Omental fat pad (tissue), 4 donors: ENCODE measurements at places on chromosomes 2 and 18.

- DNase-seq, result peak; percentile 65
These were observed 69.3 kb upstream of the SEC11C start for GRCh38 chr18:59070181-59070912.

- no peak for DNase-seq
These were observed 56.4 kb upstream of the KCNG2 start for GRCh38 chr18:79741362-79741700.

GRCh38 chr2:150133623-150134022 lies 353.8 kb downstream of the RND3 start:
- no peak for DNase-seq

DNA sequence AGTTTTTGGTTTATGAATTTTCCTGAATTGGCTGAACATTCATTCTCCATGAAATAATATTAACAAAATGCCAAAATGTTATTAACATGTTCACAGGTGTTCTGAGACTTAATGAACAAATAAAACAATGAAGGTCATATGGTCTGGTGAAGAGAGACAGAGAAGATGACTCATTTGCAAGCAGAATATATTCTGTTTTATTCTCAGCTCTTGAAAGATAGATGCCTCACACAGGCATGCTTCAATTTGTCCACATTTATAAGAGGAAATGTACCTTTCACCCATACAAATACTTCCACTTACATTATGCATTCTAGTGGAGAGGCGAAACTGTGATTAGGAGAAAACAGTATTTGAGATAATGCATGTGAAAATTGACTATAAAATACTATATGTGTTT lies 75.4 kb upstream of the PGAP1 start:
- no peak for DNase-seq

DNA sequence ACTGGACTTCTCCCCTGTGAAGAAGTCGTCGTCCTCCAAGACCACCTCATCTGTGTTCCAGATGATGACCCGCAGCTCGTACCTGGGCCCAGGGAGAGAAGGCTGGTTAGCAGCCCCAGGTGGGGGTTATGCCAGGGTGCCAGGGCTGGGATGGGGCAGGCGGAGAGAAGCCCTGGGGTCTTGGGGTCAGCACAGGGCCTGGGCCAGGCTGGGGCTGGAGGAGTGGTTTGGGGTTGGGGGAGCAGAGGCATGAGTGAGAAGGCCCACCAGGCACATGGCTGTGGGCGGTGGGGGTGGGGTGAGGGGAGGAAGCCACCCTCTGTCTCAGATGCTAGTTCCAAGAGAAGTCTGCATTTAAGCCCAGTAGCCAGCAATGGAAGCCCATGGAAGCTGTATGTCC lies 15.8 kb downstream of the OTOF start:
- no peak for DNase-seq

DNA sequence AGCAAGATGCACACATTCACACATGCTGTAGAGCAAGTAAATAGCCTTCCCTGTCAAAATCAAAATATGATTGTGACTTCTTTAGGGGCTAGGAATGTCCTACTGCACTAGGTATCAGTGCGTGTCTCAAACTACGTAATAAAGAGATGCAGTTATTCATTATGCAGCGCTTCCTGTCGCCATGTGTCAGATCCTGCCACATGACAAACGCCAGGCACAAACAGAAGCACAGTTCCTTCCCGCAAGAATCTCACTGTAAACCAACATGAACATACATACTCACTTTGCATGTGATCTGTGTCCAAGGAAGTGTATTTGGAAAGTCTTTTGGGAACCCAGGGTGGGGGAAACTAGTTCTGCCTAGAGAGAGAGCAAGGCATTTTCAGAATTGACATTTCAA lies 599.9 kb downstream of the RNF144A start:
- DNase-seq, result no peak

DNA sequence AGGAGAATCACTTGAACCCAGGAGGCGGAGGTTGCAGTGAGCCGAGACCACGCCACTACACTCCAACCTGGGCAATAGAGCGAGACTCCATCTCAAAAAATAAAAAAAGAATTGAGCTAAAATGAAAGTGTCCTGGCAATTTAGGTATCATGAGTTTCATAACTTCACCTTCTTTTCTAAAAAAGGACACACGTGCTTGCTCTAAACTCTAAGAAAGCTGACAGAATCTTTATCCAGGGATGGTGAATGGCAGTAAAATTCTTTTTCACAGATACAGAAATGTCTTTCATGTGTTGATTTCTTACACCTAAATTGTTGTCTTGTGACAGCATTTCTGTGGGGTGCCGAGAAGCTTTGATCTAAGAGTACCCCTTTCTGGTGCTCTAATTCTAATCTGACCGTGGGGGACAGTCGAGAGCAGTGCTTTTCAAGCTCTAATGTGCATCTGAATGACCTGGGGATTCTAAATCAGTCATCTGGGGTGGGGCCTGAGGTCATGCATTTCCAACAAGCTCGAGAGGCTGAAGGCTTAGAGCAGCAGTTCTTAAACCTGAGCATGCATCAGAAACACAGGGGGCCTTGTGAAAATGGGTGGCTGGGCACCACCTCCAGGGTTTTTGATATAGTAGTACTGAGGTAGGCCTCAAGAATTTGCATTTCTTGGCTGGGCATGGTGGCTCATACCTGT lies 42.1 kb upstream of the REL start:
- no peak for DNase-seq

DNA sequence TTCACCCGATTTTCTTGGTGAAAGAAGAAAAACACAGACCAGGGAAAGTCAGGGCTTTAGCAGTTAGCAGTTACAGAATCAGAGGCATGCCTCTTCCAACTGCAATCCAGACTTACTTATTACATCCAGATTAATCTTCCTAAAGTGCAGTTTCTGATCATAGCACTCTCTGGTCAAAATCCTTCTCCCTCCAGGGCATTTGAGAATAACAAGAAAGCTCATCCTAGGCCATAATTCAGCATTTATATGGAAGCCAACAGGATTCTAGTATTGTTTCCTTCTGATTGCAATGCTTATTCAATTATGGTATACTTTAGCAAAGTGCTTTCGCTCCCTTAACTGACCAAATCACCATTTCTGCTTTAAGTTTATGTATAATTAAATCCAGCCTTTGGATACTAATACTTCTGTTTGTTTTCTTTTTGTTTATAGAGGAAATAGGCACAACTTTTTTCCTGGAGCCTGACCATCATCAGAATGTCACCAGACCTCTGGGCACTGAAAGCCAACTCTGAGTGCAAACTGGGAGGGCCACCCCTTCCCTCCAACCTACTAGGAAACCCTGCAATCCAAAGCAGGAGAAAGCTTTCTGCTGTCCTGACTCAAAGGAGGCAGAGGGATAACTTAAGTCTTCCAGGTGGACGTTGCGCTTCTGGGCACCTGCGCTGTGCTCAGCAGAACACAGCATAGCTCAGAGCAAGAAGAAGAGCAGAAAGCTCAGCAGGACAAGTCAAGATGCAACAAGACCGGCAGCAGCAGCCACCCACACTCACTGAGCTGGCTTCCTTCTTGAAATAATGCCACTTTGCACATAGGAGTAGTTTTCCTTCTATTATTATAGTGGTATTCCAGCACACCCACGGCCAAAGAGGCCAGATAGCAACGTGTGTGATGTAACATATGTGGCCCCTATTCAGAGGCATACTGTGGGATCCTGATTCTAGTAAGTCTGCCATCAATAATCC lies 99.3 kb downstream of the STK39 start:
- no peak for DNase-seq

DNA sequence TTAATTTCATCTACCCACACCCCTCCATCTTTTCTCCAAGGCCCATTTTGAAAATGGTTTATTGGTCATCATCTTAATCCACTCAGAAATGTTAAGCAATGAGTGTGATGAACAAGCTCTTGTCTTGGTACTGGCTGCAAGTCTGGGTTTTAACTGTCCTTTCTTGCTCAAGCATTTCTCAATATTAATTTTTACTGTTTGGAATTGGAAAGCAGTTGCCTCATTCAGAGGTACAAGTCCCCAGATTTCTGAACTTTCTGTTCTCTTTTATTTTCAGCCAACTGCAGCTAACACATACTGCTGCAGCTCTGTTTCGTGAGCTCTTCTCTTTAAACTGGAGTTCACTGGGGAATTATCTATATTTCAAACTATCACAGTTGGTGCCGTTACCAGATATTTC lies 99.4 kb upstream of the TEX51 start:
- no peak for DNase-seq

GRCh38 chr18:77765468-77765867 lies 515.8 kb downstream of the GALR1 start:
- no peak for DNase-seq

- DNase-seq, result no peak
These were observed 271.5 kb upstream of the MMADHC start for GRCh38 chr2:149858901-149859634.

DNA sequence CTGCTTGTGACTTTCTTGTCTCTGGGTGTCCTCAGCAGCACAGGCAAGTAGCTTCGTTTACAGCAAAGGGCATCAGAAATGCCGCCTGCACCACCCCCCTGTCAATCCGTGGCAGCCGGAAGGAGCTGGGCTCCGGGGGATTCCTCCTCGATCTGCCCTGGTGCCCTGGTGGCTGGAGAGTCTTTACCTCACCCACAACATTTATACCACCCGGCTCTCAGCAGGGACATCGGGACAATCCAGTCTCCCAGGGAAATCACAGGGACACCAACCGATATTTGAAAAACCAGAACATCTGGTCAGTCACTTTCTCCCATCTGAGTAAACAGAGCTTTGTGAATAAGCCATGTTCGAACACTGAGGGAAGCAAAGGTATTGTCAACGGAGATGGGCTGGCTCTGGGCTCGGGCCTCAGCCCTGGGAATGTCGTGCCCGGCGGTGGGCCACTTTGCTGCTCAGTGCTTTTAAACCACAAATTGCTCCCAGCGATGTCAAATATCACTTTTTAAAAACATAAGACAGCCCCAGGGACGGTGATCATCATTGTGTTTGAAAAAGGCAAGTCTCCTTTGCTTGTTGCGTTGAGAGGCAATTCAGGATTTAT lies 210.0 kb upstream of the SALL3 start:
- DNase-seq, result no peak

- DNase-seq, result no peak
These were observed 138.3 kb downstream of the PXDN start for GRCh38 chr2:1606046-1606400.

DNA sequence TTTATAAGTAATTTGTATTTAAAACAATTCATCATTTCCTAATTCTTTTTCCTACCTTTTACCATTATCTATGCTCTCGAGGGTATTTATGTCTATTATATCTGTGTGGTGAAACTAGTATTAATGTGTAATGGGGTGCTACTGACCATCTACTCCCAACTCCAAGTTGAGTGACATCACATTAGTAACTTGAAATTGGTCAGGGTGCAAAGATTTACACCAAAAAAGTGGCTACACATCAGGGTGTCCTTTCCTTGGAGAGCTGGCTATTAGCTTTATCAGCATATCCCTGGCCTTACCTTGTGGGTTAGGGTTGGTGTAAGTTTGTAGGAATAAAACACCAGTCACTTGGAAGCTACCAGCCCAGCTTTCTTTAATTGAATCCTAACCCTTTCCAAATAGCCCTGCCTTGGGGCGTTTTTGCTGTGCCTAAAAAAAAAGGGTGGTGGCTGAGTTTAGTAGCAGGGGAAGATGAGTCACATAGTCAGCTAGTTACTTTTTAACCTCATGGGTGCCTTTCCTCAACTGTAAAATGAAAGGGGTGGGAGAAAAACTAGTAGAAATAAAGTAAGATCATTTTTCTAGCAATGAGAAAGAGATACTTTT lies 14.0 kb downstream of the ANXA4 start:
- no peak for DNase-seq

- DNase-seq, result no peak
These were observed 23.7 kb upstream of the ACKR3 start for GRCh38 chr2:236545814-236546480.

DNA sequence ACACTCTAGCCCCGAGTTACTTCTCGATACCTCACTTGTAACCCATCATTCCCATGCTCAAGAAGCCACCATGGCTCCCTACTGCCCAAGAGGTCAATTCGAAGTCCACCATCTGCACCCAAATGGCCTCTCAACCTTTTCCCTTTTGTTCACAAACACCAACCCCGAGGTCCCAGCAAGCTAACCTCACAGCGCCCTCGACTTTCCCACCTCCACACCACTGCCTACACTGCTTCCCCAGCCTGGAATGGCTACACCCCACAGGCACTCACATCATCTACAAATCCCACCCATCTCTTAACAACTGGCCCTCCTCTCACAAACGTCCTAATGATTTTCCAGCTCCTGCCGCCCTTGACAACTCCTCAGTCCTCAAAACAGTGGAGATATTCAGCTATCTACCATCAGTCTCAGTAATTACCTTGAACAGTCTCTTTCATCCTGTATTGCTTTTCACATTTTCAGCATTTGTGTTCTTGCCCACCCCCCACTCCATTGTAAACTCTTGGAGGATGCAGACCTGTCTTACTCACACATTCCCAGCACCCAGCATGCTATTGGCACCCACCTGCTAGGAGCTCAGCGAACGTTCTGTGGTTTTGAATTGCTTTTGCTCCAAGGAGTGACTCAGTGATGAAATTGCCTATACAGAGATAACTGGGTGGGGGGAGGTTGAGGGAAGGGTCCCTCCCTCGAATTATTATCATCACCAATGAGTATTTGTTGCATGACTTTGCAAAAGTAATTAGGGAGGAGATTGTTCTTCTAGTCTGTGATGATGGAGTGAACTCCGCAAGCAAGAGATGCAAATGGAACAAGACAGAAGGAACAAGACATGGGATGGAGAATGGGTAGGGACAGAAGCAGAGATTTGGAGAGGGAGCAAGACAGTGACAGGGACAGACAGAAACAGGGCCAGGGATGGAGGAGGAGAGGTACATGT lies 106.8 kb downstream of the CYP26B1 start:
- no peak for DNase-seq

DNA sequence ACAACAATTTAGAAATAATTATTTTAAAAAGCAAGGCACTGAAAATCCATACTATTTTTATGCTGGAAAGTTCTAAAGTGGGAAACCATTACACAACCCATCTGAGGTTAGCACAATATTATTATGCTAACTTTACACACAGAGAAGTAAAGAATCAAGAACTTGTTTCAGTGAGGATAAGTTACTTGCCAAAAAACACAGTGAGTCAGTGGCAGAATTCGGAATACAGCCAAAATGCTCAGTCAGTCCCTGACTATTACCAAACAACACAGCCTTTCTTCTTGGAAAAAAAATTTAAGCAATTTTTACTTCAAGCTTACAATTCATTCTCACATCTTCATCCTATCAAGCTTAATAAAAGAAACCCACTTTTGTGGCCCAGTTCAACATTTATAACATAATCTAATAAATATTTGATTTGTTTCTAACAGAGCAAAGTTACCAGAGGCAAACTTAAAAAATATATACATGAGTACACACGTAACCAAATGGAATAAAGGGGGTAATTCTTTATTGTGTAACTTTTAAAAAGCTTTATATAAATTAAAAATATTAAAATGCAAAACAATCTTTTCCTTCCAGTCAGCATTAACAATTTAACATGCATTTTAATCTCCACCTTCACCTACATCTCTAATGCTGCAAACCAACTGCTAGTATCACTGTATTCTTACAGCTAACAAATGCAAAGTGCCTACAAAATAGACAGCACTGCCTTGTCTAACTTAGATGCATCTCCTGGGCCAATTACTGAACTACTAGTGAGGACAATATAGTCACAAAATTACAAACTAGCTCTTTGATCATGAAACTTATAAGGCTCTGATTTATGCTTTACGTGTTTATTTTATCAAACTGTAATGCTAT lies 55.2 kb downstream of the CCDC88A start:
- DNase-seq, result no peak
